A673 (cell line): ENCODE measurements at places on chromosomes 2 and 18. TPM values are rescaled to one million over a fixed set of nuclear protein-coding genes. Genes with fewer than 3 reads are reported as not detected.

Gene TRPM8
- total RNA-seq = 3.6 and 8.9 TPM in 2 replicates

Gene FAM210A
- 15.6 and 18.6 TPM in 2 replicates for total RNA-seq

Gene DYSF
- total RNA-seq = 0.04 and 0.24 TPM in 2 replicates

Gene CDH7
- total RNA-seq = 2.1 and 2.3 TPM in 2 replicates

Gene SERPINB3
- total RNA-seq = not detected in 2 replicates

Gene PTPRM
- total RNA-seq = not detected in 2 replicates

Gene PSD4
- total RNA-seq = 0.60 and 1.8 TPM in 2 replicates

GRCh38 chr2:136342138-136342537 lies 224.2 kb upstream of the CXCR4 start:
- no peak for DNase-seq

DNA sequence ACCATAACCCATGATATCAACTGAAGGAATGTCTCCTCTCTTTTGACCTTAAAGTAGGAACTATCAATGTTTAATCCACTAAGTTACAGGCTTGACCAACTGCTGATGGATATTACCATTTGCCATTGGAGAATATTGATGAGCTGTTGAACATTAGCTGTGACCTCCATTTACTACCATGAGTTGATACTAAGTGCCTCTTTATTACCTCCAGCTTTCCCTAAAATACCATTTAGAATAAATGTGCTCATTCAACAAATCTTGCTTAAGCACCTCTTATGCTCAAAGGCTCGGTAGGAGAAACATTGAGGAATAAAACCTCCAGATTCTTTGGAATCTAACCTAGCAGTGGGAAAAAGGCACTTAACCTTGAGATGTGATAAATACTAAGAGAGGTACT lies 81.2 kb downstream of the FAM124B start:
- DNase-seq = no peak

DNA sequence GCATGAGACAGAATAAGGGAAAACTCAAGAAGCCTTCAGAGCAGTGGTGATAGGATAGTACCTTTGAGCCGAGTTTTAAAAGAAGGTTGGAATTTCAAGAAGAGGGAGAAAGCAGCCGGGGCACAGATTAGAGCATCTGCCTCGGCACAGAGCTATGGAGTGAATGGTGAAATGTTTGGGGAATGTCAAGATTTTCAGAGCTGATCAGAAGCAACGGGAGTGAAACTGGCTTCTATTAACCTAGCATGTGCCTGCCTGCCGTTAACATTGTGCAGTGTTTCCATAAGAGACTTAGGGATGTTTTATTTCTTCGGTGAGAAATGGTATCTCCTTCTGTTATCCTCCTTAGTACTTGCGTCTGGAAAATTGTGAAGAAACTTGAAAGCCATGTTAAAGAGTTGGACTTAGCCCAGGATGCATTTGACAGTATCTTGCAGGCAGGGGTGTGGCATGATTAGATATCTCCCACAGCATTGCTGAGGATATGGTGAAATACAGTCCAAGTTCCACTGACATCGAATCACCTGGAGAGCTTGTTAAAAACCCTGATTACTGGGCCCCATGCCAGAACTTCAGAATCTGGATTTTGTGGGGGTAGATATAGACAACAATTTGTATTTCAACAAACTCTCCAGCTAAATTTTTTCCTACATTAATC lies 96.8 kb upstream of the PPP1CB start:
- no peak for DNase-seq

GRCh38 chr2:144048631-144049060 lies 471.3 kb downstream of the ZEB2 start:
- DNase-seq = no peak

DNA sequence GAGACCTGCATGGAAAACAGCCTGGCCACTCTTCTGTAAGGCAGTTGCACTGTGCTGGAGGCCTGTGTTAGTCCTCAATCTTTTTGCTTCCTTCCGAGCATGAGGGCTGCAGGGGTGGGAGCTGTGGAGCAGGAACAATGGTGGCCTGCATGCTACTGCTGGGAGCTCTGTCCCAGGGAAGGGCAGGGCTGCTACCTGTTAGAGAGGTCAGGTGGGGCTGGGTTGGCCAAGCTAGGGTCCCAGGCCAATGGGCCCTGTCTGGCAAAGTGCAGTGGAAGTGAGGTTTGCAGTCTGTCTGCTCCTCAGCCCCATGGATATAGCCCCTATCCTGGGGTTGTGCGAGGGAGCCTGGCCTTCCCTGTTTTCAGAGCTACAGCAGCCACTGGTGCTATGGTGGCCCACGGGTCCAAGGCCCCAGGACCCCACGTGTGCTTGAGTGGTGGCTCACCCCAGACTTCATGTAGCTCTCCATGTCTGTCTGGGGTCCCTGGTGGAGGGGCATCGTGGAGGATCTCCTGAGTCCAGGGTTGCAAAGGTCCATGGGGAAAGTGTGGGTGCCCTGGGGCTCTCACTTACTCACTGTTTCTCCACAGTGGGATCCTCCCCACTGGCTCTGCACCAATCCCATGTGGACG lies 1212.6 kb upstream of the NXPH2 start:
- DNase-seq = no peak

- no peak for DNase-seq
These were observed 320.5 kb downstream of the FSIP2 start for GRCh38 chr2:186059096-186059495.

GRCh38 chr2:24863641-24864040 lies 56.4 kb downstream of the ADCY3 start:
- peak; percentile 14 for DNase-seq

- no peak for DNase-seq
These were observed 58.5 kb downstream of the PTRHD1 start for GRCh38 chr2:24734741-24735140.

DNA sequence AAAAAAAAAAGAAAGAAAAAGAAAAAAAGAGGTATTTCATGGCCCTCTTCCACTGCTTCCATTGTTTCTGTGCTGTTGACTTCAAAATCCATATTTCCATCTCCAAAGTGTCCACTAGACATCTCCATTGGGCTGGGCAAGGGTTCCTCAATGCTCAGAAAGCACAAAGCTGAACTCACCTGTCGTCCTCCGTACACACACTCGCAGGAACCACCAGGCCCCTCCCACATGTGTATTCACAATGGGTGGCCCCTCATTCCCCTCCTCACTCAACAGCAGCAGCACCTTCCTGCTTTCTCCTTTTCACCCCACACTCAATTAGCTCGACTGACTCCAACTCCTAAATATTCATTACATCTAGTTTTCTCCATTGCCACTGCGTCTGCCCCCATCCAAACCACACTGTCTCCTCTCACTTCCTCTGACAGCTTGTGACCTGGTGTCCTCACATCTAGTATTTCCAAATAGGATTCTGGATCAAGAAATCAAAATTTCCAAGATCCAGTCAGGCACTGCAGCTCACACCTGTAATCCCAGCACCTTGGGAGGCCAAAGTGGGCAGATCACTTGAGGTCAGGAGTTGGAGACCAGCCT lies 25.2 kb downstream of the OSBPL1A start:
- no peak for DNase-seq

DNA sequence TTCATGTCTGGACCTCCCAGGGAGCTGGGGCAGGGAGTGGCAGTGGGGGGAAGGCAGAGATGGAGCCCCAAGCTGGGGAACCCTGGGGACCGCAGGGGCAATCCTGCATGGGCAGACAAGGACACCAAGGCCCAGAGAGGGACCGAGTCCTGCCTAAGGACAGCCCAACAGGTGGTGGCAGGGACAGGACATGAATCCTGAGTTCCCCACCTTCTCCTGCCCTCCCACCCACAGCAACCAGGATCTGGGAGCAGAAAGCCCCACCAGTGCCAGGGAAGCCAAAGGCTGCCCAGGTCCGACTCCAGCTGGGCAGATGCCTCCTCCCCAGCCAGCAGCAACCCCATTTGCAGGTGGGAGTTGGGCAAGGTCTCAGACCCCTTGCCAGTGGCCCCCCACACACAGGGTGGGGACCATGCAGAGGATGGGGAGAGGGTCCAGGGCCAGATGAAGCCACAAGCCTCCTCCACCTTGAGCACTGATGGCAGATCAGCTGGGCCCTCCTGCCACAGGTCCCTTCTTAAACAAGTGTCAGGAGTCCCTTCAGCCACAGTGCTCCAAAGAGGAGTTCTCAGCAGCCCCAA lies 6.3 kb downstream of the ADRA2B start:
- DNase-seq = no peak

- no peak for DNase-seq
These were observed 619.2 kb upstream of the SETBP1 start for GRCh38 chr18:44061438-44061837.

GRCh38 chr2:189613077-189613636 lies 32.6 kb upstream of the SLC40A1 start:
- no peak for DNase-seq

- no peak for DNase-seq
These were observed 137.6 kb upstream of the SPATS2L start for GRCh38 chr2:200168641-200169555.

- DNase-seq = no peak
These were observed 4.7 kb downstream of the HTRA2 start for GRCh38 chr2:74534411-74534810.

DNA sequence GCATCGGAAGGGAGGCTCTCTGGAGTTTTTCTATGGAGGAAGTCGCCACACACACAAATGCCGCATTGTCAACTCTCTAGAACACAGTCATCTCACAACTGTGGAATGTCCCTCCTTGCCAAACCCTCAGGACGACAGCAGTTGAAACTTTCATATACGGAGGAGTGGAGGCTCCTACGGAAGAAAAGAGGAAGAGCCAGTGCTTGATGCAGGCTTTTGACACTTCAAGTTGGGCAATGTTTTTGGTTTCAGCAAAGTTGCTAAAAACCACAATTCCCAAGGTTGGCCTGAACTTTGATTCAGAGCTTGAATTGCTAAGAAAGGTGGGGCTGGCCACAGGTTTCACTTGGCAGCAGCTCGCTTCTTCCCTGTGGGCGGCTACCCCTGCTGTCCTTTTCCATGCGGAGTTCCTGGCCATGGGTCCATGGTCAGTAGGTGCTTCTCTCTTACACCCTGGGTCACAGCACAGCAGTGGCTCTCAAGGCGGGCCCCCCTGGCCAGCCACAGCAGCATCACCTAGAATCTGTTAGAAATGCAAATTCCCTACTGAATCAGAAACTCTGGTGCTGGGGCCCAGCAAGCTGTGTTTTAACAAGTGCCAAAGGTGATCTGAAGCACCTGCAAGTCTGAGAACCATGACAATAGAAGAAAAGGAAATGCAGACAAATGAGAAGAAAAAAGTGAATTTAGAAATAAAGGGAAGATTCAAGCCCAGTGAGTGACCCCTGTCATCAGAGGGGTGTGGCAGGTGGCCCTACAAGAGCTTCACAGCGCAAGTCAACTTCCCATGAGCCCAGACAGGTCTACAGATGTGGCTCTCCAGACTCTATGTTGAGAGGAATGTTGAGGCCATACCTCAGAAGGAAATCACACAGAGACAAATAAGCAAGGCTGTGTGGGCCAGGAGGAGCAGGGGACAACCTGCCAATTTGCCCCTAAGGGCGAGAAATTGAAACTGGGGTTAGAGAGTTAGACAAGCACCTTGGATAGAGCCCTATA lies 856.4 kb downstream of the RNF144A start:
- no peak for DNase-seq

GRCh38 chr2:217795706-217796465 lies 206.9 kb downstream of the TNS1 start:
- no peak for DNase-seq

DNA sequence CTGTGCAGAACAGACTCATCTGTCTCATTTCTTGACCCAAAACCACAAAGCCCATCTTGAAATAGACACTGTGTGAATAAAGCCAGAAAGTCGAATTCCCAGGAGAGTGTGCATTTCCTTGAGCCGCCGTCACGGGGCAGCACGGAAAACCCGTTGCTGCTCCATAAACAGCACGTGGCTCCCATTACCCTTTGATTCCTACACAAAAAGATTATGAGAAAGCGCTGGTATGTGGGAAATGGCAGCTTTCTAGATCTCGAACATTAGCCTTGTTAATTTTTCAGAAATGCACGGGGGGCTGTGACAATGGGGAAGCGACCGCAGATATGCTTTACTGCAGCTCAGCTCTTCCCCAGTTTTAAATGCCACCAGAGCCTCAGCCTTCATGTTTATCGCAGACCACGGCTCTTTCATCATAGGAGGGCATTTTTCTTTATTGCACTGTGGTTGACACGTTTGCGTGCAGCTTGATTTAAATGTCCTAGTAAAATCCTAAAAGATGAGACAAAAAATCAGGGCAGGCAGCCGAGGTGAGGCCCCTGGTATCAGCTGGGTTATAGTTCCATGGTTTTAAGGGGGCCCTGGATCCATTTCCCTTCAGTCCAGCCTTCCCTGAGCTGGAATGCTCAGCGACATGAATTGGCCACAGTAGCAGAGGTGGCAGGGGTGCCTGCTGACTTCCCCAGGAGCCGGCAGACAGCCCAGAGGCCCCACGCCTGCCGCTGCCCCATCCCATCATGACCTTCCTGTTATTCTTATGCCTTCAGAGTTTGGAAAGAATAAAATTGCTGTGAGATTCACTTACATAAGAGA lies 249.3 kb downstream of the NDUFA10 start:
- peak; percentile 65 for DNase-seq

GRCh38 chr2:21231985-21232384 lies 108.2 kb downstream of the TDRD15 start:
- DNase-seq = no peak

GRCh38 chr2:162261032-162261945 lies 18.0 kb upstream of the FAP start:
- DNase-seq = peak; percentile 28

DNA sequence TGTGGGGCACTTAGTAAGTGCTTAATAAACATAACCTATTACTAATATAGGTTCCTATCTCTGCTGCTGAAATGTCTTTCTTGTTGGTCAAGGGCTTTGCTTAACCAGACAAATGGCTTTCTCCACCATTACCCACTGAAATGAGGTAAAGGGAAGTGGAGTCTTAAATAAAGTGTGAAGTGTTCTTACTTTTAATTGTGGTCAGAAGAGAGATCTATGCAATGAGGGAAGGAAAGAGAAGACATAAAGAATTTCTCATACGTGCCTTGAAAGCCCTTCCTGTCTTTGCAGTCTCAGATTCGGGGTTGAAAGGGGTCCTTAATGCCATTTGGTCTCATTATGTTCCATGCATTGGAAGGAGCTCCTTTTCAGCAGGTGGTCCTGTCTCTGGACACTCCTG lies 6.9 kb upstream of the CXCR4 start:
- DNase-seq = no peak

GRCh38 chr2:235024931-235025773 lies 73.3 kb downstream of the SH3BP4 start:
- DNase-seq = no peak

- DNase-seq = no peak
These were observed 585 bp upstream of the ANAPC1 start for GRCh38 chr2:111884592-111884964.

GRCh38 chr2:123061534-123061933 lies 963.6 kb upstream of the CNTNAP5 start:
- no peak for DNase-seq

DNA sequence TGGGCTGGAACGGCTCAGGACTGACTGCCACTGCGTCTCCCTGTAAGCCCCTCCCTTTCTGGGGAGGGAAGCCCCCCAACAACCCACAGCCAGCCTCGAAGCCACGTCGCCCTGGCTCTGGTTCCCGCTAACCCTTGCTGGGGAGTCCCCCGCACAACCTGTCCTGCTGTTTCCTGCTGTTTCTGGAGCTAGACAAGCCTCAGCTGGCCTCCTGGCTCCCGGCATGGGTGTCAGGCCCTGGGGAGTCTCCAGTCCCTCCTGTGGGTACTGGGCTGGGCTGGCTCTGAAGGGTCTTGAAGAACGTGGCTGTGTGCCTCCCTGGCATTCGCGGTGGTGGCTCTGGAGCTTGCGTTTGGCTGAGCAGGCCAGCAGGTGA lies 20.9 kb downstream of the NFATC1 start:
- no peak for DNase-seq

- DNase-seq = no peak
These were observed 193.8 kb downstream of the PAX3 start for GRCh38 chr2:222105046-222105445.
